ENCODE measurements at places on chromosomes 12 and 14.

GRCh38 chr14:105381446-105382342, 16.6 kb upstream of the TEX22 start:
- DNase-seq, result no peak

GRCh38 chr14:73753124-73753886, 39.1 kb upstream of the PNMA1 start:
- peak; percentile 62 for DNase-seq

GRCh38 chr14:49679271-49679670, 8.7 kb downstream of the POLE2 start:
- DNase-seq, result no peak

- DNase-seq, result no peak
These were observed 9.2 kb downstream of the NDUFA12 start for GRCh38 chr12:94994312-94994711.

All from muscle of leg (tissue), 16 donors.